Neuronal stem cell (in vitro differentiated cells): ENCODE measurements at places on chromosomes 1 and 21.

DNA sequence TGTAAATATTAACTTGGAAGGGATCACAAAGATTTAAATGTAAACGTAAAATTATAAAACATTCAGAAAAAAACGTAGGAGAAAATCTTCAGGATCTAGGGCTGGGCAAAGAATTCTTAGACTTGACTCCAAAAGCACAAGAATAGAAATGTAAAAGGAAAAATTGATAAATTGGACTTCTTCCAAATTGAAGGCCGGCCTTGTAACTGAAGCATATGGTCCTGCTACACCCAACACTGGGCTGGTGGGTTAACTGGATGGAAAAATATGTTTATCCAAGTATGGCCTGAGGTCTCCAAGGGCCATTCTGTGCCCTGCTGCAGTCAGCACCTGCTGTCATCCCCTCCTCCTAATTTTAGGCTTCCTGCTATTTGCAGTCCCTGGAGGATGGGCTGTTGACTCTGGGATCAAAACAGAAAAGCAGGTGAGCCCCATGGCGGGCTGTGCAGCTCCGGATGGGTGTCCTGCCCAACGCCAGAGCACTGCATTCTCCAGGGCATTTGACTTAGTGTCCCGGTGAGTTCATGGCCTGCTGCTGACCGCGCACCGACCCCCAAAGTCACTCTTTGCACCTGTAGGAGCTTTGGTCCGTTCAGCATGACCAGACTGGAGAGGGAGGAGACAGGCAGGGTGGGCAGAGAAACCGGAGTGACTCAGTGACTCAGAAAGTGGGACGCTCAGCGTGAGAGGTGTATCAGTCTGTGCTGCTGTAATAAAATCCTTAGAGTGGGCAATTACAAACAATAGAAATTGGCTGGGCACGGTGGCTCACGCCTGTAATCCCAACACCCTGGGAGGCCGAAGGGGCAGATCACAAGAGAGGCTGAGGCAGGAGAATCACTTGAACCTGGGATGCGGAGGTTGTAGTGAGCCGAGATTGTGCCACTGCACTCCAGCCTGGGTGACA lies 6.1 kb upstream of the AIRE start:
- DNase-seq, result no peak

DNA sequence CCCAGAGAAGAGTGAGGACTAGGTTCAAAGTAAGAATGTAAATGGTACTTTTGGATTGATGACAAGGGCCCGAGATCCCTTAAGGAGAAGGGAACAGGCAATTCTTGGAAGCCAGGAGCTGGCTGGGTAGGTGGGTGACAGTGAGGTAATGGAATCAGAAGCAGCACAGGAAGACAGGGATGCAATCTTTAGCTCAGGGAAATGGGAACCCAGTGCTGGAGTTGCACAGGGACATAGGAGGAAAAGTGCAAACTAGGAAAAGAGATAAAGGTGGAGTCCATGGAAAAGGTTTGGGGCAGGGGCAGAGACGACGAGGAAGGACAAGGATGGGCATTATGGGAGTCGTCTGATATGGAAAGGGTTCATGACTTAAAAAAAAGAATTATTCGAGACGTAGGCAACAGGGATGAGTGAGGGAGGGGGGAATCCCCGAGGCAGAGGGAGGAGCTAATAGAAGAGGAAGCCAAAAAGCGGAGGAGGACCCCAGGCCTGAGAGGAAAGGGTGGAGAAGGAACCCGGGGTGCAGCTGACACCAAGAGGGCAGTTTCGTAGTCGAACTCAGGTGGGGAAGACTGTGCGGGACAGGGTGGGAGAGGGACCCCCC lies 495 bp downstream of the PI4KB start:
- no peak for DNase-seq

GRCh38 chr1:234393190-234393589 lies 19.9 kb downstream of the COA6 start:
- DNase-seq, result no peak

- DNase-seq, result no peak
These were observed 10.5 kb downstream of the OTUD3 start for GRCh38 chr1:19892628-19893168.

DNA sequence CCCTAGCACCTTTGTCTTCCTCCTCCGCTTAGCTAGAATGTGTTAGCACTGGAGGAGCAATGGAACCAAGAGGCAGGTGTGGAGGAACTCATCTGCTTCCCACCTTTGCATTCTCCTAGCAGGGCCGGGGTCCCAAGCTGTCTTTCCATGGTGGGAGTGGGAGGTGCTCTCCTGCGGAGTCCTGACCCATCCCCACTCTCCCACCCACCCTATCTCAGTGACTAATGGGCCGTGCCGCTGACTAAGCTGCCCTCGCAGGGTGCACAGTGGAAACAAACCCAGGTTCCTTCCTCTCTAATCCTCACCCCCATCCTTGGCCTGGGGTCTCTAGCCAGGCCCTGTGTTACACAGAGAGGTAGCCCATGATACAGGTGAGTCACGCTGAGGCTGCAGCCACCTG lies 177.5 kb downstream of the HIVEP3 start:
- DNase-seq, result no peak

- no peak for DNase-seq
These were observed 4.3 kb upstream of the NADK start for GRCh38 chr1:1782399-1783221.

- no peak for DNase-seq
These were observed 29.5 kb downstream of the RAP1GAP start for GRCh38 chr1:21639594-21640041.

DNA sequence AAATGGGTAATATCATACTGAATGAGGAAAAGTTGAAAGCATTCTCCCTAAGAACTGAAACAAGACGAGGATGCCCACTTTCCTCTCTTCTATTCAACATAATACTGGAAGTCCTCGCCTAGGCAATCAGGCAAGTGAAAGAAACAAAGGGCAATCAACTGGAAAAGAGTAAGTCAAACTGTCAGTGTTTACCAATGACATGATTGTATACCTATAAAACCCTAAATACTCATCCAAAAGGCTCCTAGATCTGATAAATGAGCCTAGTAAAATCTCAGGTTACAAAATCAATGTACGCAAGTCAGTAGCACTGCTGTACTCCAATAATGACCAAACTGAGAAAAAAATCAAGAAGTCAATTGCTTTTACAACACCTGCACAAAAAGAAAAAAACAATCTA lies 575.8 kb upstream of the PRMT6 start:
- no peak for DNase-seq

DNA sequence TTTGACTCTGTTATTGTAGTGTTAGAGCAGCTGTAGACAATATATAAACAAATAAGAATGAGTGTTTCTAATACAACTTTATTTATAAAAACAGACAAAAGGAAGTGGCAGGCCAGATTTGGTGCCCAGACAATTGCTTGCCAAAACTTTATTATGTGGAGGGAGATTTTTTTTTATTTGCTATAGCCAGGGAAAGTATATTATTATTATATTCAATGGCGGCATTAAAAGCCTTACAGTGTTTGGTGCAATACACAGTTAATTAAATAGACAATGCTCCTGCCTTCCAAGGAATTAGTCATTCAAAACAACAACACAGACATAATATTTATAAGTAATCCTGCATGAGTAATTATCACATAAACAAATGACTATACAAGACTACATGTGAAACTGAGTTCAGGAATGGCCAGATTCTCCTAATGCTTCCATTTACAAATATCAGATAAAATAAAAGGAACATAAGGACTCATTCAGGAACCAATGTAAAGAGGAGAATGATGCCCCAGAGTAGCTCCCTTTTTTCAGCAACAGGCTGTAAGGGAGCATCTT lies 10.6 kb upstream of the RC3H1 start:
- no peak for DNase-seq

GRCh38 chr1:27789540-27790041 lies 16.6 kb downstream of the STX12 start:
- no peak for DNase-seq
